Upper lobe of right lung (tissue), 1 donor: ENCODE measurements at places on chromosomes 6 and 20.

DNA sequence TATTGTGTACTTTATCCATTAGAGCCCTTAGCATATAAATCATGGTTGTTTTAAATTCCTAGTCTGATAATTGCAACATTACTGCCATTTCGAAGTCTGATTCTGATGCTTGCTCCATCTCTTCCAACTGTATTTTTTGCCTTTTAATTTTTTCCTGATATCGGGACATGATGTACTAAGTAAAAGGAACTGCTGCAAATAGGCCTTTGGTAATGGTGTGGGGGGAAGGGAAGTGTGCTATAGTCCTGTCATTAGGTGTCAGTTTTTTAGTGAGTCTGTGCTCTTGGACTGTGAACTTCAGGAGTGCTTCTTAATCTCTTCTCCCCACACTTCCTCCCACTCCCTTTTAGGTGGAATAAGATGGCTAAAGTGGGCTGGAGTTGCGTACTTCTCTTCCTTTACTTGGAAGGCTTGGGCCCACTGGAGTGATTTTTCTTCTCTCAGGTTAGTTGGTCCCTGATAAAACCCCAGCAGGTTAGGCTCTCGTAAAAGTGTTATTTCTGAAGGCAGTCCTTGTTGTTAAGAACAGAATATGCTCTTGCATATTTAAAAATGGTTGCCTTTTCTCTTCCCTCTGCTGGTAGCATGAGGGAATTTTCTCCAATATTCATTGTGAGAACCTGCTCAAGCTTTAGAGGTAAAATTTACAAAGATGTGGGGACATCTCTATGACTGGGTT is 18.1 kb downstream of the STXBP5 start:
- no peak for DNase-seq

GRCh38 chr6:16663901-16664300 is 97.4 kb downstream of the ATXN1 start:
- no peak for DNase-seq

DNA sequence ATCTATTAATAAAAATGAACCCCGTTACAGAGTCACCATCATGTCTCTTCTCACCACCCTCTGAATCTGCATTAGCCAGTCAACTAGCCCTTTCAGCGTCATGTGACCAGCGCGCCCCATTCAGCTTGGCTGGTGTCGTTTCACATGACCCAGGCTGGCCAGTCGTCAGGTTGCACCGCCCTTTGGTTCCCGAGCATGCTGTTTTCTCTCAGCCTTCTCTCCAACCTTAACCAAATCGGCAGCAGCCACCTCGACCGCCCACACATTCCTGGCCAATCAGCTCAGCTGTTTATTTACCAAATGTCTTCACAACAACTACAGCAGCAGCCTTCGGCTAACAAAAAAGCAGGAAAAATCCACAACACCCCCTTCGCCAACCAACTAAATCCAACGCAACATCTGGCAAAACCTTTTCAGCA is 5.6 kb downstream of the SRSF3 start:
- DNase-seq = peak; percentile 70

DNA sequence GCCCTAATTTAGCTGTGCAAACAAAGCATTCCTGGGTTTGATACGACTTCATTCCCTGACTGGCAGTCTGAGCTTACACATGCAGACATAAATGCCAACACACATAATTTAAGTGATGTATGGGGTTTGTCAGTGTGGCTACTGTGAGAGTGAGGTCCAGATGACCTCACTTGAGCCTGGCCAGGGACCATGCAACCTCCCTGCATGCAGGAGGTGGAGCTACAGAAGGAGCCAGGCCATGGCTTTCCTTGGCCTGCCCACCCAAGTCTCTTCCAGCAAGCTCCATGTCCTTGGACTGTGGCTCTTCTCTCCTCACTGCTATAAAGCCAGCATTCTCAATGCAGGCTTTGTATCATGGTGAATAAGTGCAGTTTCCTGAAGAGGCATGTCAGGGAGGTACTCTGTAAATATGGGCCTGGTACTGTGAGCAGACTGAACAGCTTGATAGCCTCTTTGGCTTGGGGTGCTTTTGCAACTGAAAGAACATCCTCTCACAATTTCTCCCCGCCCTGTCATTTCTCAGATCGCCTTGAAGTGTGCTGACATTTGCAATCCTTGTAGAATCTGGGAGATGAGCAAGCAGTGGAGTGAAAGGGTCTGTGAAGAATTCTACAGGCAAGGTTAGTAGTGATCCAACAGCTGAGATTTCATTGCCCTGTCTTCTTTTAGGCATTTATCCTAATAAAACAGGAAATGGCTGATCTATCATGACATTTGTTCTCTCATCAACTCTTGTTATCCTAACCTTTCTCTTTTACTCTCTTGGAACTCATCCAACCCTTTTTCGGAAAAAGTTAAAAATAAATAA is 69.2 kb downstream of the MTFR2 start:
- no peak for DNase-seq

DNA sequence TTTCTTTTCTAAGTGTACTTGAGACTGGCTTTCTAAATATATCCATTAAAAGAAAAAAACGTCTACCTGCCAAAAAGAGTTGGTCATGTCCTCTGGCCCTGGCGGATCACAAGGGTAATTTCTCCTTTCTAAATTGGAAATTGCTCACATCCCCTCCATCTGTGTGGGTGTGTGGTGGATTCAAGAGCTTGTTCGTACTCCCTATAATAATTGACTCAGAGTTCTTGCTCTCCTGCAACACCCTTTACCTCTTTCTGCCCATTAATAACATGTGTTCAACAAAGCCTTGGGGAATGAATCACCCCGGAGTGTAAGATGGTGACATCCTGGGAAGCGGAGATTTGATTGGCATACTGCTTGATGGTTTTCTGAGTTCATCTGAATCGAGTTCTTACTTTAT is 263.8 kb downstream of the ALDH8A1 start:
- no peak for DNase-seq

- DNase-seq = no peak
Measured at GRCh38 chr6:37913210-37913609, 93.7 kb downstream of the ZFAND3 start.

- DNase-seq = no peak
Measured at GRCh38 chr20:10861619-10862018, 187.8 kb upstream of the JAG1 start.

DNA sequence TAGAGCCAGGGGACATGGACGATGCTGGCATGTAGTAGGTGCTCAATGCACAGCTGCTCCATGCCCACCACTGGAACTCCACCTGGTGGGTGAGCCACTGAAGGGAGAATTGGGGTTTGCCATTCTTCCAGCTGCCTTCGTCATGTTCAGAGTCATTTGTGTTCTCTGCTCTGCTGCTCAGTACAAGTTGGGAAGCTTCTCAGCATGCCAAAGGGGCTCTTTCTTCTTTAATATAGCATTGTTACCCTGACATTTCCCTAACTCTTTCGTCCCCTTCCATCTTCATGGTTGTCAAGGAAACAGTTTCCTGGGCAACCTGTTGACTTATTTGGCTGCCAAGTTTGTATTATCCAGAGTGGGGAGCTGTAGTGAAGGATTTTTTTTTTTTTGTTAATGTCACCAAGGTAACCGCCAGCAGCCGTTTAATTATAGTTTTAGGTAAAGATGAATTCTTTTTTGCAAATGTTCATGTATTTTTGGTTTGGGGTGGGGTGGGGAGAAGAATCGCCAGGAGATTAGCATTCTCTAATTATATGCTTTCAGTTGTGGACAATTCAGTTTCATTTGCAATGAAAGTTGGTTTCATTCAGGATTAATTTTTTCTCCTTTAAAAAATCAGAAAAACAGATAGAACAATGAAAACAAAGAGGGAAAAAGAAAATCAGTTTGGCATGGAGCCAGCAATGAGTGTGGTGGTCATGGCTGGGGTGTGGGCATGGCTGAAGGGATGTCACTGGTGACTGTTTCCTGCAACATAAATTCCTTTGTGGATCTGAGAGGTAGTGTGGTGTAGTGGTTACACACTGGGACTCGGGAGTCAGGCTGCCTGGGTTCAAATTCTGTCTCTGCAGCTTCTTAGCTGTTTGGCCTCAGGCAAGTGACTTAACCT is 73.0 kb upstream of the KCNG1 start:
- no peak for DNase-seq

DNA sequence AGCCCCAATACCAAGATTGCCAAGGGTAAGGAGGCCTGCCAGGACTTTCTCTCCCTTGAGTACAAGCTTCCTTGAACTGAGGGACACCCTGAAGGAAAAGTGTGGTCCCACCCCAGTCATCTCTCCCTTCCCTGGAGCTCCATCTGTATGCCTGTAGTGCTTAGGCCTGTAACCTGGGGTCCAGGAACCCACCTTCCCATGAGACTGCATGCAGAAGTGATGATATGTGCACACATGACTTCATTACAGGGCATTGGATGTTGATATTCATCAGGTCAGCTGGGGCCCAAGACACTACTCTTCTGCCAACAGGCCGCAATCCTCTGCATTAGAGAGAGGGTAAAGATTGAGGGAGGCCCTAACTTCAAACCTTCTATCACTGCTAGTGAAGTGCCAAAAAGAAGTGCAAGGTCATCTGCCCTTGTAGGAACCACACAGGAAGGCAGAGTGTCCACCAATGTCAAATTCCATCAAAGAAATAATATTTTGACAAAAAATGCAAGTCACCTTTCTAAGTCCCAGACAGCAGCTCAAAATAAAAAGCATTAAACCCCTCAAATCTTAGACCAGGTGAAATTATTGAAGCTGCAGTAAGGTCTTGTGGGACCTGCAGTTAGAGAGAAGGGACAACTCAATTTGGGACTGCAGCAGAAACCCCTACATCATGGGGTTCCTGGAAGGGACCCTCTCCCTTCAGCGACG is 5.1 kb downstream of the HLA-F start:
- no peak for DNase-seq

DNA sequence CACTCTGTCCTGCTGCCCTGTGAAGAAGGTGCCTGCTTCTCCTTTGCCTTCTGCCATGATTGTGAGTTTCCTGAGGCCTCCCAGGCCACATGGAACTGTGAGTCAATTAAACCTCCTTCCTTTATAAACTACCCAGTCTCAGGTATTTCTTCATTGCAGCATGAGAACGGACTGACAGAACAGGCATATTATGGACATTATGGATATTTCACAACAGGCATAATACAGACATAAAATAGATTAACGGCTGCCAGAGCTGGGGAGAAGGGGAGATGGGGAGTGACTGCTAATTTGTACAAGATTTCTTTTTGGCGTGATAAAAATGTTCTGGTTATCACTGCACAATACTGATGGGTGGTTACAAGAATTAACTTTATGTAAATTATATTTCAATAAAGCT is 29.4 kb downstream of the TRPC4AP start:
- no peak for DNase-seq

- peak; percentile 78 for DNase-seq
Measured at GRCh38 chr20:37989601-37990295, 43.5 kb downstream of the TTI1 start.

DNA sequence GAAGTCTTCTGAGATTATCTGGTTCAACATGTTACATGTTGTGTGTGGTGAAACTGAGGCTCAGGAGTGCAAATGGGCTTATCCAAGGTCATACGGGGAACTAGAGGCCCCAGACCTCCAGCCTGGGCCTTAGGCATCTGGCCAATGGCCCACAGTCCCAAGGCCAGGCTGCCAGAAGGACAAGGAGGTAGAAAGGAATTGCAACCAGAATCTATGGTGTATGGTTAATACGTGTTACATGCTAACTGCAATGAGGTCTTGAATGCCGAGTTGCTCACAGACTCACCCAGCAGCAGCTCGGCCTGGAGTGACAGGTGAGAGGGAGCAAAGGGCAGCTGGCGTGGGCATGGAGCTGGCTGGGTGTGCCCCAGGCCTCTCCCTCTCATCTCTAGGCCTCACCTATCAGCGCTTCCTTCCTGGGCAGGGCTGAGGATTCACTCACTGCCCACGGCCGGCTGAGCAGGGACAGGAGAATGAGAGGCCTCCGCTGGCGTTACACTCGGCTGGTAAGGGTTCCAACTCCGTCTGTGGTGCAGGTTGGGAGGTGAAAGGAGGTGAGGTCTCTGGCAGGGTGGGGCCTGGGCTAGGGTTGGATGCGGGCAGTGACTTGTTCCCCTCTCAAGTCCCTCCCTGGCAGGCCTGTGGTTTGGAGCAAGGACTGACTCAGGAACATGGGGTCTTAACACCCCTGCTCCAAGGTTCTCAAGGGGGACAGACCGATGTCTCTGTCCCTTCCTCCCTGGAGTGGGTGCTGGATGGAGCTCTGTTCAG is at the start of gene TLDC2:
TLDC2 (plus strand) TSS at position 437 of the 771 bp plus-strand sequence; CDS start at position 474, 37 bp downstream.
- no peak for DNase-seq

DNA sequence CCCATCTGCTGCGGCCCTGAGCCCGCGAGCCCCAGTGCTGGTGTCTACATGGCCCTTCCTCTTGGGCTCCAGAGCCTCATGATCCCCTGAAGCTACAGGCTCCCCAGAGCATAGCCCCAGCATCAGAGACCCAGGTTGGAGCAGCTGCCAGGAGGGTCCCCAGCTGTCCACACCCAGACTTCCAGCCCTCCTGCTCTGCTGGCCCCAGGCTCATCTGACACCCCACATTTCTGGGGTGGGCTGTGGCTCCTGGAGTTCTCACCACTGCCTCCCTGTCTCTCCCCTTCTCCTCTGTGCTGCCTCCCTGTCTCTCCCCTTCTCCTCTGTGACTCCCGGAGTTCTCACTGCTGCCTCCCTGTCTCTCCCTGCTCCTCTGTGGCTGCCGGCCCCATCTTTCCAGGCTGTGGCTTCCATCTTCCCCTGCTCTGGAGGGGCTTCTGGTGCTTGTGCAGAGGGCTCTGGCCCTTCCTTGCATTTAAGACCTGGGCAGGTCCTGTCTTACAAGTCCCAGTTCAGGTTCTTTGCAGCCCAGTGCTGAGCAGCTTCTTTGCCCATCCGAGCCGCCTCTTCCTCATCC is 108.1 kb downstream of the ERMARD start:
- DNase-seq = peak; percentile 42
